Brain (organoid and tissue), 16 donors: ENCODE measurements at places on chromosomes 2 and 18. TPM values are rescaled to one million over a fixed set of nuclear protein-coding genes. Genes with fewer than 3 reads are reported as not detected.

The CCDC68 gene
- polyA plus RNA-seq: 0.19 TPM

The NR4A2 gene
- polyA plus RNA-seq: 4.3 TPM

The REG3G gene
- not detected for polyA plus RNA-seq

The SPP2 gene
- not detected for polyA plus RNA-seq

The PLA2R1 gene
- polyA plus RNA-seq: 0.19 TPM

The BCS1L gene
- 29.8 TPM for polyA plus RNA-seq

The CKAP2L gene
- polyA plus RNA-seq: 11.8 TPM

The DSG2 gene
- polyA plus RNA-seq: 0.19 TPM

The ST8SIA5 gene
- 45.0 TPM for polyA plus RNA-seq

The WDCP gene
- polyA plus RNA-seq: 7.8 TPM

The RAB11FIP5 gene
- polyA plus RNA-seq: 16.2 TPM

DNA sequence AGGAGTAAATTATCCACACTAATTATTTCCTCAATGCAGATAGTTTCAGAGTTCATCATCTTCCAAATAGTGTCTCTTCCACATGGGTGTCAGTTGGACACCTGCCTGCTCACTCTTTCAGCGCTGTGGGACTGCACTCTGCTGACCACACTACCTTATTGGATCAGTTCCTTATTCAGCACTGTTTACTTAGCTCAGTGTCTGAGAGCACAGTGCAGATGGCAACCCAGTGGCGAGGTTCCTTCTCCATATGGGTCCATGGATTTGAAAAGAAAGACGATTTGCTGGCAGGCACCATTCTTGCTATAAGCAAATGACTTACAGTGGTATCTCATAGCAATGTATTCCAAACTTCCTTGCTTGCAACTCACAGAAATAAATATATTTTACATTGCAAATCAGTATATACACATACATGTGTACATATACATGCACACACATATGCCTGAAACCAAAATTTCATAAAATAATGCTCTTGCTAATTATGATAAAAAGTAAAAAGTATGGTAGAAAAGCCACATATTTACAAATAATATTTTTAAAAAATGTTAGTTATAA is 354.8 kb downstream of the INSIG2 start:
- DNase-seq: peak; percentile 95

DNA sequence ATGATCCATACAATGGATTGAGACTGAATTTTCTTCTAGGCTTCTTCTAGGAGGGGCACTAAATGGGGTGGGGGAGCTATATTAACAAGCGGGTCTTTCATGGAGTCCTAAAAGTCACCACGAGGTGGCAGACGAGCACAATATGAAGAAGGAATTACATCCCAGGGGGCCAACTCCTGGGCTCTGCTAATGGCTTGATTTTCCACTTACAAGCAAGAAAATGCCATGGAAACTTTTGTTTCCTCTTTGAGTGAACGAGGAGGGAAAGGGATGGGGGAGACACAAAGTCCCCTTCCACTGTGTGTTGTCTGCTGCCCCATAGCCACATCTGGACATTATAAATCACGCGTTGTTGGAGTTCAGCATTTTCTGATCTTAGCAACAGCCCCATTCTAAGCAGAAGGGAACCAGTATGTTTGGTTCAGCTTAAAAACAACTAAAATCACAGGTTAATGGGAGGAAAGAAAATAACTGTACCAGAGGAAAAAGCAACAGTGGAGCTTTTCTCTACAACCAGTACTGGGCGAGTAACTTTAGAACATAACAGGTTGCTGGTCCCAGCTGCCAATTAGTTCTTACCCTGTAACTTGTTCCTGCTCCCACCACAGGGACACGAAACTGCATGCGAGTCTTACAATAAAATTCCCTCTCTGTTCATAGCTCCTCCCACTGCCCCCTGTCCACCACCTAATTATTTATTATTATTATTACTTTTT is 285.0 kb upstream of the PARD3B start:
- peak; percentile 94 for DNase-seq

- no peak for DNase-seq
Observed at GRCh38 chr2:191064590-191064989, 50.6 kb upstream of the STAT1 start.

DNA sequence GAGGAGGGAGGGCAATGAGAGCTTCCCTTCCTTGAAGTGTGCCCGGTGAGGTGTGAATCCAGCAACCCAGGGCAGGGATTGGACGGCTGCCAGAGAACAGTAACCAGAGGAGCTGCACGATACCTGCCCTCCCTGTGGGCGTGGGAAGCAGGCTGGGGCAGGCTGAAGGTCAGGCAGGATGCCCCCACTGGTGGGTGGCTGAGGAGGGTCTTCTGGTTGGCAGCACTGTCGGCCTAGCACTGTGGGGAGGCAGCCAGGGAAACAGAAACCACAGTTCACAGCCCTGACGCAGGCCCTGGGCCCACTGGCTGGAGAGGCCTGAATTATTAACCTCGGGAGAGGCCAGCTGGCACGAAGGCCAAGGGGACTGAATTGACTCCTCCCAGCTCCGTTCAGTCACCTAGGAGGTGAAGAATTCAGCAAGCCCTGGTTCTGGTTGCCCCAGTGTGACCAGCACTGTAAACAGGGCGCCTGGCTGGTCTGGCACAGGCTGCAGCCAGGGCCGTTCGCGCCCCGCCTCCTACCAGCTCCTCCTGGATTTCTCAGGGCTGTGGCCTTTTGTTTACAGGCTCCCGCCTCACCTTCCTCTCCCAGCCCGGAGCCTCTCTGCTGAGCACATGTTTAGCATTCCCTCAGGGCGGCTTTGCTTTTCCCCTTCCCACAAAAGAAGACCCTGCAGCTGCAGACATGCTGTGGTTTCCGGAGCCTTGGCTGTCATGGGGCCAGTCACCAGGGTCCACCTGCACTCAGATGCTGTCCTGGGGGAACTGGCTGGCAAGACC is 97.8 kb downstream of the B3GNT2 start:
- no peak for DNase-seq

DNA sequence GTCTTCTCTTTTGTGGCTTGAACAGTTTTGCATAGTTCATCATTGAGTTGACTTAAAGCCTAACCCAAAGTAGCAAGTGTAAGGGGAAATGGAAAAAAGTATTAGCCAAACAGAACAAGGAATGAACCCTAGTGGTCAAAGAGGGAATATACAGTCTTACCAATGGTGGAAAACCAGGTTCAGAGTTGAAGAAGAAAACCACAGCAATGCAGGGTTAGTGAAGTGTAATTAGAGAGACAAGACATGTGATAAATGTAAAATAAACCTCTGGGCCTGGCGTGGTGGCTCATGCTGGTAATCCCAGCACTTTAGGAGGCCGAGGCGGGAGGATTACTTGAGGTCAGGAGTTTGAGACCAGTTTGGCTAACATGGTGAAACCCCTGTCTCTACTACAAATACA is 2.4 kb downstream of the TTN start:
- no peak for DNase-seq

DNA sequence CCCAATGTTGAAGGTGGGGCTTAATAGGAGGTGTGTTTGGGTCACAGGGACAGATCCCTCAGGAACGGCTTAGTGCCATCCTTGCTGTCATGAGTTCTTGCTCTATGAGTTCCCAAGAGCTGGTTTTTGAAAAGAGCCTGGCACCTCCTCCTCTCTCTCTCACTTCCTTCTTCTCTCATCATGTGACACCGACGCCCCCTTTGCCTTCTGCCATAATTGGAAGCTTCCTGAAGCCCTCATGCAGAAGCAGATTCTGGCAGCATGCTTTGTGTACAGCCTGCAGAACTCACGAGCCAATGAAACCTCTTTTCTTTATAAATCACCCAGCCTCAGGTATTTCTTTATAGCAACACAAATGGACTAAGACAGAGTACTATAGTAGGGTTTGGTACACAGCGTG is 100.4 kb upstream of the SH3BP4 start:
- no peak for DNase-seq

DNA sequence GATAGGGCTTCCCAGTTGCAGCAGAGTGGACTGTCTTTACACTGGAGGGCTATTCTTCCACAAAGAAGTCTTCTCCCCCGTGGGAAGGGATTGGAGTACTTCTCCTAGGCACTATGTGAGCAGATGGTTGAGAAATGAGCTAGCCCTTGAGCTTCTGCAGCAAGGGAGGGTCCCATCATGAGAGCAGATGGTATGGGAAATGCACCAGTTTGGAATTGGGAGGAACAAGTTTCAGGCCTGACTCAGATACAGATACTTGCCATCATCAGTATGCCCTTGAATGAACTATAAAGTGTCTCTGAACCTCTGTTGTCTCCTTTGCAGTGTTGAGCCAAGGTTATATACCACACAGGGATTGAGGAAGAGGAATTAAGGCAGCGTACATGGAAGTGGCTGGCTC is 757.4 kb downstream of the RNF144A start:
- DNase-seq: no peak

GRCh38 chr2:62992561-62992960 is 58.1 kb upstream of the OTX1 start:
- DNase-seq: no peak

DNA sequence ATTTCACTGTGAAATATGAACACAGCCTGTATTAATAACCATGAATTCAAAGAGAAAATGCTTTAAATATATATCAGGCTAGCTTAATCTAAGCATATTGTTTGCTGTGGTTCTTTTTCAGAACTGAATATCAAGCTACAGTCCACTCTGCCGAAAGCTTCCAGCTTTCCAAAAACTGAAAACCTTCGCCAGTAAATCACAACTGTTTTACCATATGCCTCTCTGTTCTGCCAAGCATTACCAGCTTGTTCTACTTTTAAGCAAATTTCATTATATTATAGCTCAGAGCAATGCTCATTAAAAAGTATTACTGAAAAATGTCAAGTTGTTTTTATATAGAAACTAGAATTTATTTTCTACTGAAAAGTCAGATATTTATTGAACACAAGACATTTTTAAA is 277.4 kb downstream of the NRXN1 start:
- no peak for DNase-seq

DNA sequence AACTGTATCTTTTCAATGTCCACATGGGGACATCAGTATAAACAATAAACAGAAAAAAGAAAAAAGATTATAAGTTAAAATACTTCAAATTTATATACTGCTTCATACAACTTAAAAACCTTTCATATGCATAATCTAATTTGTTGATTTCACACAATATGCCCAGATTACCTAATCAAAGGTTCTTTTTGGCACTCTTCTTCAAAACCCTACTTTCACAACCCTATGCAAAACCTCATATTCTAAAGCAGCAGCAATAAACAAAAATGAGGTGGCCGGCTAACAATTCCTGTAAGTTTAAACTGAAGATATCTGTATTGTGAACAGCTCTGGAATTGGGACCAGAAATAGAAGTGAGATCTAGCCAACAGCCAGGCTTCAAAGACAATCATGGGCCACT is 28.6 kb downstream of the STK17B start:
- DNase-seq: peak; percentile 2

GRCh38 chr2:109226128-109226527 is 97.1 kb downstream of the SH3RF3 start:
- DNase-seq: no peak

DNA sequence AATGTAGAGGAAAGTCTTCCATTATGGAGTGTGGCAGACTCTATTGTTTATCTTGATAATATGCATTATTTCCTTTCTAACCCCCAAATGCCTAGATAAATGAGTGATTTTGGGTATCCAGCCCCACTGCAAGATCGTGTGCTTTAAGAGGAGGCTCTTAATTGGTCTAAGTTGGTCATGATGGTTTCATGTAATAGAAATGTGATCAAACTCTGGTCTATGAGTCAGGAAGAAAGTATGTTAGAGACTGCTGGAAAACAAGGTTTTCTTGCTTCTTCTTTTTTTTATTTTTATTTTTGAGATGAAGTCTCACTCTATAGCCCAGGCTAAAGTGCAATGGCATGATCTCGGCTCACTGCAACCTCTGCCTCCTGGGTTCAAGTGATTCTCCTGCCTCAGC is 344.5 kb upstream of the TNP1 start:
- no peak for DNase-seq

GRCh38 chr18:172361-172760 is 14.0 kb downstream of the USP14 start:
- no peak for DNase-seq

- no peak for DNase-seq
Observed at GRCh38 chr2:231038483-231039293, 1.4 kb downstream of the C2orf72 start.

DNA sequence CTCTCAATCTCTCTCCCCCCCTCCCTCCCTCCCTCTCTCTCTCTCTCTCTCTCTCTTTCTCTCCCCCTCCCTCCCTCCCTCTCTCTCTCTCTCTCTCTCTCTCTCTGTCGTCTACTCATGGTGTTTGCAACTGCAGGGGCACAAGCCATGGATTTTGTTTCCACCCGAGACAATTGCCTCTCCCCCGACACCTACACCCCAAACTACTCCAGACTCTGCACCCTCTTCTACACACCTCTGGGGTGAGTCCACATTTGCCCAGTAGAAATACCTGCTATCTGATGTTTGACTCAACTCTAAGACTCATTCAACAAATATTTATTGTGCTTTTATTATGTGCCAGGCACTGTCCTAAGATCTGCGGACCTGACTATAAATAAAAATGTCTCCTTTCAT is 93.7 kb downstream of the TMEM17 start:
- DNase-seq: peak; percentile 4

DNA sequence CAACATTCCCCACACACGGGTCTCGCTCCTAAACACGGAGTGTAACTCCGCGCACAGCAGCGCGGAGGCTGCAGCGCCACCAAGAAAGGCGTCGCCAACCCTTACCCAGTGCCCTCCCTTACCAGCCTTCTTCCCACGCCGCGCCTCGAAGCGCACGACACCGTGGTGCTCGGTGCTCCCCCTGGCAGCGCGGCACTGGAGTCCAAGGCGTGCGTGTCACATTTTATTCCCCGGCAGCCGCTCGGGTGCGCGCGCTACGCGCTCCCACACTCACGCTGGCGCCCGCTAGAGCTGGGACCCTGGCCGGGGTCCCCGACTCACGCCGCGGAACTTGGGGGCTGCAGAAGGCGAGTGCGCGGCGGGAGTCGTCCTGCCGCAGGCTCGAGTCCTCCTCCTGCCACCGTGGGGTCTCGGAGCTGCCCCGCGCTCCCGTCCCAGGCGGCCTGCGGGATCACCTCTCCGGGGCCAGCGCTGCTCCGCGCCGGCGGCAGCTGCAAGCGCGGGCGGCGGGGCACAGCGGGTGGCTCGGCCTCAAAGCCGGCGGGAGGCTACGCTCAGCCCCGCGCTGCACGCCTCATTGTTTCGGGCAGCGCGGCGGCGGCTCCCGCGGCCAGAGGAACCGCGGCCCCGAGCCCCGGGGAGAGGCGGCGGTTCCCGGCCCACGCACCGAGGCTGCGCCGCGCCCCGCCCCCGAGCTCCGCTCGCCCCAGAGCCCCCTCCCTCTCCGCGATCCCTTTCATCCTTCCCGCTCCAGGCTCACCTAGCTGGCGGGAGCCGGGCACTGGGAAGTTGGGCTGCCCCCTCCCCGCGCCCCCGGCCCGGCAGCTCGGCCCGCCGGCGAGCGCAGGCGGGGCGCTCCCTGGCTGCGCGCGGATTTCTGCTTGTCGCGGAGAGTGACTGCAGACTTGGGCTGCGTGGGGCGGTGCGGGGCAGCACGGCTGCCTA is at the start of gene ST6GAL2:
Gene ST6GAL2 (minus strand): TSS at position 197 of the 945 bp plus-strand sequence. CDS start 42,190 bp downstream, outside the sequence.
- DNase-seq: peak; percentile 89

DNA sequence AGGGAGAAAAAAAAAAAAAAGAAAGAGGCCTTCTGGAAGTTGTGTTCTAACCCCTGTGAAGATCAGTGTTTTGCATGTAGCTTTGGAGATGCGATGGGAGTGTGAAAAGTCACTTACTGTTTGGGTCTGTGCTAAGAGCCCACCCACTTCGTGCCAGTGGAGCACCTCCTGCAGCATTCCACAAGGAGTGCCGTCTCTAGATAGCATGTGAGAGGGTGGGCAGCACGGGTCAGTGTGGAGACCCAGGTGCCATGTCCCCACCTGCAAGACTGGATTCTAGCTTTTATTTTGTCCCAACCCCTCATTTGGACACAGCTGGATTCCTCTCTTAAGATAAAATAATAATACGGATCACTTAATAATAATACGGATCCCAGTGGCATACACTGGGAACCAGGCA is 12.5 kb upstream of the TMEM185B start:
- no peak for DNase-seq
